ENCODE measurements at places on chromosomes 2 and 18.

GRCh38 chr2:170530284-170530745 is 184.8 kb upstream of the SP5 start:
- no peak for DNase-seq

GRCh38 chr18:62663731-62664336 is 51.5 kb upstream of the PHLPP1 start:
- DNase-seq, result no peak

DNA sequence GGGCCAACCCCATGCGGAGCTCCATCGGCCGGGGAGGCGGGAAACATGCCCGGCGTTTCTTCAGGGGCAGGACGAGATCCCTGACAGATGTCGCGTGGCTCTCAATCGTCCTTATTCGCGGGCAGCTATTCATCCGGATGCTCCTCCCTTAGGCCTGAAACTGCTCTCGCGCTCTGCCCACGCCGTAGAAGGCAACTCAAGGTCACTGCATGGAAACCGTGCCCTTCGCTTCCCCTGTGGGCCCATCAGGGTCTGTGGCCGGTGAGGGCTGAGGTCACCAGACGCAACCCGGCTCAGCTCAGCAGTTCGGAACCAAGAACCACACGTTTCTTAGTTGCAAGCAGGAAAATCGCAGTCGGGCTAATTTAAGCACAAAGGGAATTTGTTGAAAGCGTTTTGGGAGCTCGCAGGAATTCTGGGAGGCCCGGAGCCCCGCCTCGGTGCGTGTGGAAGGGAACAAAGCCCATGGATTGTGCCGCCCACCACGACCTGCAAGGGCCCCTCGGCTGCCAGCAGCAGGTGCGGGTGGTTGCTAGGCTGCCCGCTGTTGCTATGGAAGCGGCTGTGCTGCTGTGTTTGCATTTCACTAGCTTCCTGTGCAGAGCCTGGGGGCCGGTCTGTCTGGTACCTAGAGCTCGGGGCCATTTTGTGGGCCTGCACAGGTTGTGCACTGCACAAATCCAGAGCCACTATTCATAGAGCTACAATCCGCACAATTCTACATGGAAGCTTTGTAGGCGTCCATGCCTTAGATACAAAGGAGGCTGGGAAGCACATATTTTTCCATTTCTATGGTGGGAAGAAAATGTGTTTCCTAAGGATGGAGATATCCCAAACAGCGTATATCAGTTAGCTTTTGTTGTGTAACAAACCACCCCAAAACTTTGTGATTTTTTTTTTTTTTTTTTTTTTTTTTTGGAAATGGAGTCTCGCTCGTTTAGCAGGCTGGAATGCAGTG is 6.0 kb upstream of the ALLC start:
- no peak for DNase-seq

DNA sequence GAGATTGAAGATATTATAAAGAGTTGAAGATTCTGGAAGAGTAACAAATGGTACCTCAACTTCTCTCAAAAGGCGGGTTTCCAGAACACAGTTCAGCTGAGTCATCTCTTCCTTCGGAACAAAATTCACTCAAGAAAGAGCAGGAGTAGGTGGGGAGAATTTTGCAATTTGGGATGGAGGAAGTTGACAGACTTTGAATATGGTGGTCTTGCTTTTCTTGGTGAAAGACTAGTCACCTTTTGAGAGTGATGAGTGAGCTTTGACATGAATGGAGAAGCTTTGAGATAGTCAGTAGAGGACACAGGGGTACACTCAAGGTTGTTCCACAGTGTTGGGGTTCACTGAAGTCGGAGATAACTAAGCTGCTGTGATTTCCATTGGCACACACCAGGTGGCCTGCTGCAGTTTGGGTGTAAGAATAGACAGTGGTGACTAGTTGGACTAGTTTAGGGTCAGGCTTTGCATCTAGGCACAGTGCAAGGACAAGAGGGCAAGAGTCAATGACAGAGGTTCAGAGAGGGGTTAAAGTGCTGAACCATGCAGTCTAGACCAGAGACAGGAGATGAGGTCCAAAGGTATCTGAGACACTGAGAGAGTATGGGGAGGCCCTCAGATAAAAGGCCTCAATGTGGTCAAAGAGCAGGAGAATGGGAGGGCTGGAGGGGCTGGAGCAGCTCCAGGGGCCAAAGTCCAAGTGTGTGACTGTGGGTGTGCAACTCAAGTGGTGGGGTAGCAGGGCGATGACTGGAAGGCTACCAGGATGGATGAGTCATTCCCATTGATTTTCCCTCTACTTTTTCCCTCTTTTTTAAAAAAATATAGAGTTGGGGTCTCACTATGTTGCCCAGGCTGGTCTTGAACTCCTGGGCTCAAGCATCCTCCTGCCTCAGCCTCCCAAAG is 7.7 kb downstream of the CCL20 start:
- no peak for DNase-seq

- DNase-seq, result no peak
These were observed 40.3 kb upstream of the KCNJ13 start for GRCh38 chr2:232816657-232817056.

GRCh38 chr2:239288237-239288636 is 112.6 kb downstream of the HDAC4 start:
- no peak for DNase-seq

DNA sequence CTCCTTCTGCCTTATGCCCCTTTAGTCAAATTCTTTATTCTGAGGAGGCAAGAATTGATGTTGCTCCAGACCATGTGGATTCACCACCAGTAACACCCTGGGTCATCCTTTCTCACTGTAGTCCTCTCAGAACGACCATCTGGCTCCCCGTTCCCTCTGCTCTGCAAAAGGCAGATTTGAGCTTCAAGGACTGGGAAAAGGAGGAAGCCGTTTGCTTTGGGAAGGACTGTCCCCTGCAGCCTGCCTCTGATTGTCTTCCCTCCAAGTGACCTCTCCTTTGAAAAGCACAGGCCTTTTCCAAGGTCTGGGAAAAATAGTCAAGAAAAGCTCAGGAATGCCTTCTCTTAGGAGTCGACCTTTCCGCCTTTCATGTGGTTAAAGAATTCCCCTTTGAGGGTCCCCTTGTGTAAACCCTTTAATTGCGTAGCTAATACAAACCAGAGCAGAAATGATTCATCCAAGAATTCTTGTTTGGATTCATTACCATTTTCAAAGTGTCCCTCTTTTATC is 130.1 kb upstream of the COPS8 start:
- DNase-seq, result no peak

GRCh38 chr2:181399027-181399426 is 58.2 kb upstream of the ITGA4 start:
- DNase-seq, result no peak

DNA sequence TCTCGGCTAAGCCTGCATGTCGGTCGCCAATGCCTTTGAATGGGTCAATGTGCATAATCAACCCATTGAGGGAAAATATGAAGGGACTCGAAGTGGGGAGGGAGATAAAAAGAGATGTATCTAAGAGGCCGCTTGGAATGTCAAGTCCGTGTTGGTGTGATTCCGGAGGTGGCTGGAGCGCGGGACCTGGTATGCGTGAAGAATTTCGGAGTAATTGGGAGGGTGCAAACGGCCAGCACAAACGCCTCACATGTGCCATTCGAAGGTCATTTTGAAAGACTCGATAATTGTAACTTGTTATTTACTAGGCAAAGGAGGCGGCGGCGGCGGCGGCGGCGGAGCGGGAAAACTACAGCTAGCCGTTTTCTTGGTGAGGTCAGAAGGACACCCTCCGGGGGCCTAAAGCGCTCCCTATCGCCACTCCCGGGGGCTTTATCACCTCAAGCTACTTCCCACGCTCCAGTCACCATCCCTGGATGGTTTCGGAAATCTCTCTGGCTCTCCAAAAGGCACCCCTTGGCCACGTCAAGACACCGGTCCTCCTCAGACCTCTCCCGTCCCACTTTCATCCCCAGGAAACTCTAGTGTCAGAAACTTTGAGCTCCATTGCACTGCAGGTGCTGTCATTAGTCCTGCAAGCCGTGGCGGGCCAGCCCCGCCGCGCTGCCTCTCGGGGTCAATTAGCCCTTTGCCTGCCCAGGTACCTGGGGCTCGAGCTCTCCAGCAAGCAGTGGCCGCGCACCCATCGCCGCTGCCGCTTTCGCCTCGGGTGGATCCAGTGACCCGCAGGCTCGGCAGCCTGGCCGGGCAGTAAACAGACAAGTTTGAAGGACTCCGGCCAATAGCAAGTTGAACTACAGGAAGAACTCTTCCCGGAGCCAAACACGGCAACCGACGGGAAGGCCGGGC is 1.5 kb downstream of the ERBB4 start:
- no peak for DNase-seq

GRCh38 chr2:18373664-18374063 is 186.8 kb downstream of the RDH14 start:
- no peak for DNase-seq

DNA sequence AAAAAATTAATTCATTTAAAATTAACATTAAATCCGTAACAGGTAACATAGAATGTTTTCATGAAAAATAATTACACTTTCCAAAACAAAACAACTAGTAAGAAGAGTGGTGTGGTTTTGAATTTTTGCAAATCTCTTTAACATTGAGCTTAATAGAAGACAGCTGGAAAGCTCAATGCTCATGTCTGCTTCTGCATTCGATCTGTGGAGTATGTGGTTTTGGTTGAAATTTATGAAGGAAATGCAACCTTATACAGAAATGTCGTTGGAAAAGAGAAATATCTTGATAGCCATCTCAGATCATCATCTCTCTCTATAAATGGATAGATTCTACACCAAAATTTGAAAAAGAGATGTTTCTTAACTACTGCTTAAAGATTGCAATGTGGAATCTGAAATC is 17.3 kb upstream of the FHL2 start:
- DNase-seq, result no peak

GRCh38 chr2:150860301-150860700 is 372.8 kb upstream of the RND3 start:
- no peak for DNase-seq

DNA sequence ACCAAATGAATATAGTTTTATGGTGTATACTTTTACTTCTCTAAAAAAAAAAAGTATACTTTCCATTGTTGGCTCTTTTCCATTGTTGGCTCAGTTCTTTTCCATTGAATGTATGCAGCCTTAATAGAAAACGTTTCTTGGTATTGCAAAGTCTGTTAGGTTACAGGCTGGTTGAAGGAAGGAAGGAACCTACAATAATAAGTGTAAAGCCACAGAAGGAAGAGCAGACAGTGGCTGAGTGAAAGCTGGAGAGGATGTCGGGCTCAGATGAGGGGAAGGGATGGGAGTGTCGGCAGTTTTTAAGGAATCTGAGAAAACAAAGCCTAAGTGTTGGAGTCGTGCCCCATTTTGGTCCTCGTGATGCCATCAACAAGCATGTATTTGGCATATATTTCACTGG is 6.8 kb downstream of the COPS8 start:
- no peak for DNase-seq

- DNase-seq, result no peak
These were observed 670.1 kb upstream of the SOX11 start for GRCh38 chr2:5022061-5022460.

GRCh38 chr2:179817181-179817841 is 44.1 kb downstream of the ZNF385B start:
- no peak for DNase-seq

DNA sequence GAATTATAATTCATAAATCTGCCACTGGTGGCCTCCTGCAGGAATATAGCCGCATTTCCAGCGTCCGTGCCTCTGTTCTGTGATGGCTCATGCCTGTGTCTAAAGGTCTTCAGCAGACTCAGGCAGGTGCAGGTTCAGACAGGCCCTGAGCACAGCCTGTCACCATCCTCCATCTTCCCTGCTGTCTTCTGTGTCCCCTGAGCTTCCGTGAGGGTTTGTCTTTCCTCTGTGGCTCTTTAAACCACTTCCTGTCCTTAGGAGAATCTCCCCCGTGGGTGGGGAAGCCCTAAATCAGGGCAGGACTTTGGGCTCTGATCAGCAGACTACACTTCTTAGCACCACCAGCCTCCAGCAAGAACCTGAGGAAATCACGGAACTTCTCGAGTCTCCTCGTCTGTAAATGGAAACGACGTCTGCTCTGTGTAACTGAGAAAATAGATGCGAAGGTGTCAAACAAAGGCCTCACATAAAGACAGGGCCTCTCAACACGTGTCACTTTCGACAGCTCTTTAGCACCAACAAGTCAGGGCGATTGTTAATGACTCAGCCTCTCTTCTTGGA is 24.1 kb upstream of the NFATC1 start:
- DNase-seq, result no peak

- DNase-seq, result no peak
These were observed 188.0 kb upstream of the PKDCC start for GRCh38 chr2:41859615-41860514.

DNA sequence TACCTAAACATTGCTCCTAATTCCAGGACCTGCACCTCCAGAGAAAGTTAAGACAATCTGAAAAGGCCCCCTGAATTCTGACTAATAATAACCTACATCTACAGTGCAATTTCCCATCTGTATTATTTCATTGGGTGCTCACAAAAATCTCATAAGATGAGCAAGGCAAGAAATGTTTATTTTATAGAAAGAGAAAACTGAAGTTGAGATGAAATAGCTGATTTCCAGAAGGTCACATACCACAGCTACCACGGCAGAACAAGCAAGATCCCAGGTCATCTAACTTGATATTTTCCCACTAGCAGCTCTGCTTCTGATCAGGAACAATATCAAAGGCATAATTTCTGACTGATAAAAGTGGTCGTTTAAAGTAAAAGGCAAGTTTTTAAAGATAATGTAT is 105.8 kb upstream of the COL5A2 start:
- no peak for DNase-seq

GRCh38 chr2:160660741-160661140 is 167.1 kb upstream of the RBMS1 start:
- no peak for DNase-seq

- DNase-seq, result peak; percentile 29
These were observed 73.0 kb downstream of the TEX51 start for GRCh38 chr2:126971481-126972278.

GRCh38 chr2:46813020-46813415 is 102.6 kb downstream of the MCFD2 start:
- no peak for DNase-seq

- DNase-seq, result no peak
These were observed 44.2 kb downstream of the CEP192 start for GRCh38 chr18:13035249-13035914.

GRCh38 chr18:55345103-55345950 is 242.7 kb downstream of the TCF4 start:
- no peak for DNase-seq

DNA sequence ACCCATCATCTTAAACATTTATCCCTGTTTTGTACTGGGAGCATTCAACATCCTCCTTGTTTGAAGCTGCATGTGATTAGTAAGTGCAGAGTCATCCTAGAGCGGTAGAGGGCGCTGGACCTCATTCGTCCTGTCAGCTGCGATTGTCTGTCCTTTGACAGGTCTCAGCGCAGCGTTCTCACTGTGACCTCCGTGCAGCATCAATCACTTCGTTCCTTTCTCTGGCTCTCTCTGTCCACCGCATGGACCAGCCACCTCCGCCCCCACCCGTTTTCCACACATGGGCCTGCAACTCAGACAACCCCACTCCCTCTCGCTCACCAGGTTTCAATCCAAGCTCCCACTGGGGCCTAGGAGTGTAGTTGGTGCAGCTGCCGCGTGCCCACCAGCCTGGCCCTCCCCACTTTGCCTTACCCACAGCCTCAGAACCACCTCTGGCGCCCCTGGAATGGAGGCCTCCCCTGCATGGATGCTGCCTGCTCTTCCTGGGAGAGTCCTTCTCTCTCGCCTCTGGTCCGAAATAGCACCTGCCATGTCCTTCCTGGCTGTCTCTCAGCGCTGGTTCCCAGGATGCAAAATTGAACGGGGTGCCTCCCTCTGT is 90.5 kb downstream of the NDUFA10 start:
- no peak for DNase-seq

GRCh38 chr2:205868053-205868452 is 185.8 kb downstream of the NRP2 start:
- DNase-seq, result no peak

GRCh38 chr2:121232626-121233265 is 52.3 kb downstream of the TFCP2L1 start:
- no peak for DNase-seq
